Upper lobe of right lung (tissue), 1 donor: ENCODE measurements at places on chromosomes 7 and 10. TPM values are rescaled to one million over a fixed set of nuclear protein-coding genes. Genes with fewer than 3 reads are reported as not detected.

The MCM10 gene
- total RNA-seq: 0.78 TPM

The FAM131B gene
- 0.90 TPM for total RNA-seq

The WEE2 gene
- not detected for total RNA-seq

The LSM8 gene
- total RNA-seq: 28.3 TPM

The SPDYE1 gene
- not detected for total RNA-seq

The GPR158 gene
- total RNA-seq: not detected

The KNDC1 gene
- total RNA-seq: 14.3 TPM

The PCLO gene
- 5.3 TPM for total RNA-seq

The ZNF804B gene
- not detected for total RNA-seq

The SUPV3L1 gene
- 21.0 TPM for total RNA-seq

The STEAP1 gene
- 5.7 TPM for total RNA-seq

The CALML3 gene
- not detected for total RNA-seq

The SLC29A3 gene
- 14.8 TPM for total RNA-seq

The SPDYE5 gene
- not detected for total RNA-seq

The SPAM1 gene
- not detected for total RNA-seq

The DPYSL4 gene
- total RNA-seq: 1.7 TPM

The KIF11 gene
- total RNA-seq: 0.93 TPM

The STAMBPL1 gene
- 6.8 TPM for total RNA-seq
